CD8-positive, alpha-beta memory T cell (primary cell): ENCODE measurements at places on chromosomes 3 and 15.

- DNase-seq: no peak
Observed at GRCh38 chr3:189394599-189395121, 222.9 kb downstream of the TPRG1 start.

- DNase-seq: no peak
Observed at GRCh38 chr3:37074178-37074577, 80.9 kb downstream of the MLH1 start.

- no peak for DNase-seq
Observed at GRCh38 chr15:34953851-34954250, 15.7 kb downstream of the AQR start.

GRCh38 chr3:112605285-112605684 lies 35.7 kb downstream of the CCDC80 start:
- no peak for DNase-seq

- no peak for DNase-seq
Observed at GRCh38 chr15:34188711-34189110, 21.2 kb downstream of the KATNBL1 start.

DNA sequence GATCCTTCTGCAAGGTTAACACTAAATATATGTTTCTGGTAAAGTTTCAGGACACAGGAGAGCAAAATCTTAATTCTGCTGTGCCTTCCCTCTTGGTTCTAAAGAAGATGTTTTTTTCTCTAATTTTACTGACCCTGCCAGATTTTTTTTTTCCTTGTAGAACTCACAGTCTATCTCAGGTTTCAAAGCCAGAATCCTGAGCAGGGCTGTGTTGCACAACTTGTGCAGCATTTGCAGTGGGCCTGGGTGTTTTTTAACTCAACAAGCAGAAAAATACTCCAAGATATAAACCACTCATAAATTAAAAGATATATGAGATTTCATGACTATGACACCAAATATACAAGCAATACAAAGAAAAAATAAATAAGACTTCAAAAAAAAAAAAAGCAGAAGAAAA lies 40.2 kb upstream of the ARF4 start:
- no peak for DNase-seq

- peak; percentile 31 for DNase-seq
Observed at GRCh38 chr3:10459954-10460754, 45.2 kb downstream of the ATP2B2 start.

DNA sequence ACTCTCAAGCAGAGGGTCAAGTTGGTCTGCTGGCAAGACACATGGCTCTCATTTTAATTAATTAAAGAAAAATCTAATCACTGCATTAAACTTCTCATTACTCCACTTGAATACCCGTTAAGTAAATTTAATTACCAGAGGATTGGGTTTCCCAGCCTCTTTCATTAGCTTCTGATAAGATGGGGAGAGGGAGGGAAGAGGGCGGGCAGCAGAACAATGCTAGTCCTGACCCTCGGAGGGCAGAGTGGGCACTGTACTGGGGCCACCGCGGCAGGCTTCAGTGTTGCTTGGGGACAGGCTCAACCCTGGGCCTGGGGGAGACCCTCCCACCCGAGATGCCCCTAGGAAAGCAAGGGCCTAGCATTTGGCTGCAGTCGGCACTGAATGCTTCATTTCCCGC lies 55.6 kb upstream of the LINGO1 start:
- DNase-seq: no peak

- DNase-seq: no peak
Observed at GRCh38 chr3:183159333-183159732, 3.2 kb downstream of the LAMP3 start.
